ENCODE measurements at places on chromosomes 1 and 21.

GRCh38 chr1:234774971-234775370, 165.0 kb upstream of the IRF2BP2 start:
- DNase-seq = no peak

GRCh38 chr1:2457444-2457843, 18.6 kb upstream of the PLCH2 start:
- no peak for DNase-seq

DNA sequence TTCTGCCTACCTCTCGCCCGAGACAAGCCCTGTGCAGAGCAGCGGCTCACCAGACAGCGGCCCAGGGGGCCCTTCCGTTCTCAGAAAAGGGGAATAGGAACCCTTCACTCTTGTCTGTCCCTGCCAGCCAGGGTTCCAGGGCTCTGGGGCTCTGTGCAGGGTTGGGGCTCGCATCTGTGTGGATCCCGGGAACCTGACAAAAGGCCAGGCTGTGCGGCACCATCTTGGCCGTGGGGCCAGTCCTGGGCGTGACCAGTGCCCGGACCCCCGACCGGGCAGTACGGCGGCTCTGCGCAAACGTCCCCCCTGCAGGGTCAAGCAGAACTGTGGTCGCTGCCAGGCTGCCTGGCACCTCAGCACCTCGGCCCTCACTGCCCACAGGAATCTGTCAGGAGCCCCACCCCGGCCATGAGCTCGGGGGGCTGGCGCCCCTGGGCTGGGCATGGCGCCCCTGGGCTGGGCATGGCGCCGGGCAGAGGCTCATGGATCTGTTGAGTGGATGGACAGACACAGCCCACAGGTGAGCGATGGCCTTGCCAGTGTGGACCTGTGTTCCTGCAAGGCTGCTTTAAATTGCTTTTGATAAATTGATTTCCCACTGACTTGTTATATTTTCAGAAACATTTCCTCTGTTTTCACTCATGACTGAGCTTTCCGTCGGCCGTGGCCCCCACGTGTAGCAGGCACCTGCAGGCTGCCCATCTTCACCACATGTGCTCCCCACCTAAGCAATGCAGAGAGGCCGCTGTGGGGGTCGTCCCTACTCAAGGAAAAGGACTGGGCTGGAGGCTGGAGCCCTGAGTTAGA, 59.0 kb downstream of the SLX9 start:
- DNase-seq = no peak

DNA sequence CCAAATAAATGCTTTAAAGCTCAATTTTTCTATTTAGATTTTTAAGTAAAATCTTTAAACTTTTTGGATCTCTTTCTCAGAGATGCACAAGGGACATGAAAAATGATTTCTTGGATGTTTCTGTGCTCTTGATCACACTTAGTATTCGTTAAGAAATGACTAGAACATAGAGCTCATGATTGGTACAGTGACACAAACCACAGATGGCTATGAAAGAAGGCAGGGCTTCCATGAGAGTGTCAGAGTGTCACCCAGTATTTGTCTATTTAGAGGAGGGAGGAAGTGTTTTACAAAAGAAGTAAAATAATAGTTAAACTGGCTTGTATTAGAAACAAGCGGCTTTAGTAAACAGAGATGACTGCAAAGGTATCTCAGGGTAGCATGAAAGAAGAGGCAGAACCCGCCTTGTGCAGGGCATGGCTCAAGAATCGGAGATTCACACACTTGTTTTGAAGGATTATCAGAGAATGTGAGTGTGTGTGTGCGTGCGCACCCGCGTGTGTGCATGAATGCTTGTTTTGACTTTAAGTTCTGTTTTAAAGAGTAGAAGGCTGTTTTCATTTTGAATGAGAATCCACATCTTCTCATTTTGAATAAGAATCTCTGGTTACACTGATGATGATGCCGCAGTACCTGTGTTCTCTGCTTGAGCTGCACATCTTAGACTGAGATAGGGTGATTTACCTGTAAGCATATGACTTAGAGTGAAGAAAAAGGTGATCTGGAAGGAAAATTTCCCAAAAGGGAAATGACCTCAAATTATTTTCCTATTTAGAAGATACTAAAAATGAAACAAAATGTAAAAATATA, 82.1 kb downstream of the VPS26C start:
- DNase-seq = no peak
